ENCODE measurements at places on chromosomes 5 and 9. TPM values are rescaled to one million over a fixed set of nuclear protein-coding genes. Genes with fewer than 3 reads are reported as not detected.

The PCDHGA8 gene
- 2.2 TPM for total RNA-seq

DNA sequence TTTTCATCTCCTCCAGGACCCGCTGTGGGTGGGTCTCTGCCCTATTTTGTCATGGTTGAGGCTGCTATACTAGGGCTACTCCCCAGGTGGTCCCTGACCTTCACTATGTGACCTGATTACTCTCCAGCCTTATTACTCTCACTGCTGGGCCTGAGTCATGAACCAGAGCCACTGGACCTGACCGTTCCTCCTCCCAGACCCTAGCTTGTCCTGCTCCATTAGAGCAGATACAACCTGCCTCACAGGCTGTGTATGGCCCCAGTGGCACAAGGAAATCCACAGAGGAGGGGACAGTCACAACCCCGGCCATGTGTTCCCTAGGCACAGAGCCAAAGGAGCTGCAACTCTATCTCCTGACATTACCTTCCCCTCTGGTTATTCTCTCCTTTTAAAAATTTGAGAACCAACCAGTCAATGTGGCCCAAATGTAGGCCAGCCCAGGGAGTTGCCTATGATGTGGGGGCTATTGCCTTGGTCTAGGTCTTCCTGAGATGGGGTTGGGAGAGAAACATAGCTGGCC, 96.0 kb upstream of the FSTL4 start:
- H3K4me3 ChIP-seq, result no peak overlapping the region
- no peaks in the 10 kb centered on the region for H3K4me1 ChIP-seq
- H3K27ac ChIP-seq, result no peak overlapping the region
- no peak for DNase-seq

- DNase-seq, result no peak
- H3K4me3 ChIP-seq, result no peak overlapping the region
- no peaks in the 10 kb centered on the region for H3K4me1 ChIP-seq
- H3K27me3 ChIP-seq, result no peaks in the 10 kb centered on the region
- no peak overlapping the region for H3K27ac ChIP-seq
These were observed 66.8 kb downstream of the FBXL7 start for GRCh38 chr5:15566789-15567188.

- no peaks in the 10 kb centered on the region for H3K27me3 ChIP-seq
- H3K4me1 ChIP-seq, result 0 out of 2 replicates have a peak, but pooled peaks cover 2% of the 10 kb centered on the region
- no peak overlapping the region for H3K4me3 ChIP-seq
- H3K36me3 ChIP-seq, result peaks cover 10% of the 10 kb centered on the region
These were observed 84.0 kb upstream of the FSD1L start for GRCh38 chr9:105363837-105364236.

DNA sequence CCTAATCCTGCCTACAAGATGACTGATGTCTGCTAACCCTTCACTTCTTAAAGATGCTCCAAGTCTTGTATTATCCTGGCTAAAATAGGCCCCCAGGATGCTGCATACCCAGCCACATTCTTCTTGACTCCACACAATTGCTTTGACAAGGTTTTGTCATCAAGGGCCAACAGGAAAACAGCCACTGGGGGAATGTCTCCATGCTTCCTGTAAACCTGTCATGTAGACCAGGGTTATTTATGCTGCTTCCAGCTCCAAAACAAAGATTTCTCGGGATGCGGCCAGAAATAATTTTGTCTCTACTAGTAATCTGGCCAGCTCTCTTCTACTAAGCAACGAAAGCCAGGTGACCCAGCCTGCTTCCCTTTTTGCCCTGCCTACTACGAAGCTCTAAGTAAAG, 53.8 kb downstream of the SHB start:
- peaks cover 46% of the 10 kb centered on the region for H3K36me3 ChIP-seq
- no peak overlapping the region for H3K27ac ChIP-seq
- no peak for DNase-seq
- H3K4me1 ChIP-seq, result peaks cover 36% of the 10 kb centered on the region
- H3K4me3 ChIP-seq, result no peak overlapping the region

DNA sequence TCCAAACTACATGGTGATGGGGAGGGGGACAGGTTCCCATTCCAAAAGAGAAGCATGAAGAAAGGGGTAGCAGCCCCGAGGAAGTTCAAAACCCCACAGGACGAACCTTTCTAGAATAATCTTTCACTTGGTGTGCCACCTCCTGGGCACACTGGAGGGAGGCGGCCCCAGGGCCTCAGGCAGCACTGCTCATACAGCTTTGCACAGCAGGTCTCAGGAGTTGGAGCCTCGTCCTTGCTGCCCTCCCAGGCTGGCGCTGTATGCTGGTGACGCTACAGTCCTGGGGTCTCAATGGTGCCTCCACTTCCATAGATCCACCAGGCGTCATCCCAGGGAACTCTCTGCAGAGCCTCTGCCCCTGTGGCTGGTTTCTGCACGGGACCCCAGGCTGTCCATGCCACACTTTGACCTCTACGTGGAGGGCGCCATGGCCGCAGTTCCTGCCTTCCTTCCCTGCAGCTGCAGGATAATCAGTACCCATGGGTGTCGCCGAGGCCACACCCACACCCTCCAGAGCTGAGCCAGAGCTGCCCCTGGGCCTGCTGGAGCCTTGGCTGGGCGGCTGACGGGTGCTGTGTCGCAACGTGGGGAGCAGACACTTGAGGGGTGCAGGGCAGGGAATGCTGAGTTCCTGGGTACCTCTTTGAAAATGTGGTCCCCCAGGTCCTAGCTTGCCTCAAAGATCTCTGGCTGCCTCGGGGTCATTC, 95.3 kb downstream of the COL5A1 start:
- no peak for DNase-seq
- peaks cover 85% of the 10 kb centered on the region for H3K36me3 ChIP-seq
- no peak overlapping the region for H3K27ac ChIP-seq

The GRXCR2 gene
- total RNA-seq, result not detected

The SLC34A1 gene
- not detected for total RNA-seq

Measured in IMR-90 (cell line).